Effector CD4-positive, alpha-beta T cell (primary cell): ENCODE measurements at places on chromosomes 7 and 10.

DNA sequence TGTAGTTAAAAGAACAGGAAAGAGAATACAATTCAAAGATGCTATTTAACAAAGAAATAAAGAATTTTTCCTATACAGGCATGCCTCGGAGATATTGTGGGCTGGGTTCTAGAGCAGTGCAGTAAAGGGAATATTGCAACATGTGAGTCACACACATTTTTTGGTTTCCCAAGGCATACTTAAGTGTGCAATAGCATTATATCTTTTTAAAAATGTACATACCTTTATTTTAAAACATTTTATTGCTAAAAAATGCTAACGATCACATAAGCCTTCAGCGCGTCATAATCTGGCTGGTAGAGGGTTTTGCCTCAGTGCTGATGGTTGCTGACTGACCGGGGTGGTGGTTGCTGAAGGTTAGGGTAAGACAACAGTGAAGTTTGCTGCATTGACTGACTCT is 54.4 kb downstream of the ESYT2 start:
- no peak for DNase-seq

- DNase-seq = no peak
Measured at GRCh38 chr7:7569081-7569527, 2.4 kb downstream of the MIOS start.

GRCh38 chr7:41134300-41135255 is 568.3 kb downstream of the INHBA start:
- no peak for DNase-seq

DNA sequence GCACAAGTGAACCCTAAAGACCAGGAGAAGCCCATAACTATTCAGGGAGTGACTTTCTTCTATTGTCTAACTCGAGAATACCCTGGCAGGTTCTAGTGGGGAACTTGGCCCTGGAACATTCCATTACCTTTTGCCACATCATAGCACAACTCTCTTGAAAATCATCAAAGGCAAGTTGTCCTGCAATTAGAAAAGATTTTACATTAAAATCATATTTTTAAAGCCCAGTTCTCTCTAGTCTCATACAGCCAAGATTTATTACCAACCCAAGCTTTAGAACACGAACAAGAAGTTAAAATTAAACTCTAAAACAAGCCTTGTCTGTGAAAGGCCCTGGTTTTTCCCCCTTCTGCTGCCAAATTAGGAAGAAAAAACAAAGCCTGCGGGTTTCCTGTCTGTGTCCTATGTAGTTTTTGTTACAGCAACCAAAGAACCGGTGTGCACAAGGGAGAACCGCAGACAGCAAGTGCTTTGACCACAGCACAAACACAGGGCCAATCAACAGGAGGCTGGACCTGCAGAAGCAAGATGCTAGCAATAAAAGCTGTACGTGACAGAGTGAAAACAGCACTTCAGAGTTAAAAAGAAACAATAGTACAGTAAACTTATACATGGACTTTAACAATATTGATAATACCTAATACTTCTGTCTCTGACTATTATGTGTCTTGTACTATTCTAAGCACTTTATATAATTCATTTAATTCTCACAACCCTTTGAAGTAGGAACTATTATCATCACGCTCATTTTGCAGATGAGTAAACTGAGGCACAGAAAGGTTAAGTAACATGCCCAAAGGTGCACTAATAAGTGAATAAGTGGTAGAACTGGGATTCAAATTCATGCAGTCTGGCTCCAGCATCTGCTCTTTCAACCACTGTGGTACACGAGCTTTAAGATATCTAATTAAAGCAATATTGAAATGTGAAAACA is 65.8 kb downstream of the STK17A start:
- peak; percentile 74 for DNase-seq

DNA sequence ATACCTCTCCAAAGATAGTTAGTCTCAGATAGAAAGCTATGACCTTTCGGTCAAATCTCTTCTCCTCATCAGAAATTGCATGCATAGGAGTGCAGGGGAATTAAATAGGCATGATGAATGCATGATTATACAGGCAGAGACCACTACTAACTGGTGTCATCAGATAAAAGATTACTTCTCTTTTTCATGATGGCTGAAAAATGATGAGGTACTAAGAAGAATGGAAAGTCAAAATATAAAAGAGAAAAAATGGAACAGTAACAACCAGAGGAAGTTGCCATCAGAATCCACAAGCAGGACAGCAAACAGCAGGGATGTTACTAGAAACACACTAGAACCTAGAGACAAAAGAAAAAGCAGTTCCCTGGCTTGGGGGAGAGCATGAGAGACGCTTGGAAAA is 31.6 kb downstream of the CTTNBP2 start:
- DNase-seq = no peak

GRCh38 chr10:26881600-26882331 is 21.0 kb upstream of the ABI1 start:
- no peak for DNase-seq

DNA sequence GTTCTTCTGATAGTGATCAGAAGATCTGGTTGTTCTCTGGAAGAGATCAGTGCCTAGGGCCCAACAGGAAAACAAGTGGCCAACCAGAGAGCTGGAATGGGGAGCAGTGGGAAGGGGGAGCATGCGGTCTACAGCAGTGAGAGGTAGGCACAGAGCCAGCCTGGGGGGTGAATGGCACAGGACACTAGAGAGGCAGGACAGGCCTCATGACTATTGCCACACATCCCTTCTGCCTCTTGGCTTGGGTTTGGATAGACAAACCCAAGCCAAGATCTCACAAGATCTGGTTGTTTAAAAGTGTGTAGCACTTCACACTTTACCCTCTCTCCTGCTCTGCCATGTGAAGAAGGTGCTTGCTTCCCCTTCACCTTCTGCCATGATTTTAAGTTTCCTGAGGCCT is 224.4 kb downstream of the ARHGAP12 start:
- no peak for DNase-seq

DNA sequence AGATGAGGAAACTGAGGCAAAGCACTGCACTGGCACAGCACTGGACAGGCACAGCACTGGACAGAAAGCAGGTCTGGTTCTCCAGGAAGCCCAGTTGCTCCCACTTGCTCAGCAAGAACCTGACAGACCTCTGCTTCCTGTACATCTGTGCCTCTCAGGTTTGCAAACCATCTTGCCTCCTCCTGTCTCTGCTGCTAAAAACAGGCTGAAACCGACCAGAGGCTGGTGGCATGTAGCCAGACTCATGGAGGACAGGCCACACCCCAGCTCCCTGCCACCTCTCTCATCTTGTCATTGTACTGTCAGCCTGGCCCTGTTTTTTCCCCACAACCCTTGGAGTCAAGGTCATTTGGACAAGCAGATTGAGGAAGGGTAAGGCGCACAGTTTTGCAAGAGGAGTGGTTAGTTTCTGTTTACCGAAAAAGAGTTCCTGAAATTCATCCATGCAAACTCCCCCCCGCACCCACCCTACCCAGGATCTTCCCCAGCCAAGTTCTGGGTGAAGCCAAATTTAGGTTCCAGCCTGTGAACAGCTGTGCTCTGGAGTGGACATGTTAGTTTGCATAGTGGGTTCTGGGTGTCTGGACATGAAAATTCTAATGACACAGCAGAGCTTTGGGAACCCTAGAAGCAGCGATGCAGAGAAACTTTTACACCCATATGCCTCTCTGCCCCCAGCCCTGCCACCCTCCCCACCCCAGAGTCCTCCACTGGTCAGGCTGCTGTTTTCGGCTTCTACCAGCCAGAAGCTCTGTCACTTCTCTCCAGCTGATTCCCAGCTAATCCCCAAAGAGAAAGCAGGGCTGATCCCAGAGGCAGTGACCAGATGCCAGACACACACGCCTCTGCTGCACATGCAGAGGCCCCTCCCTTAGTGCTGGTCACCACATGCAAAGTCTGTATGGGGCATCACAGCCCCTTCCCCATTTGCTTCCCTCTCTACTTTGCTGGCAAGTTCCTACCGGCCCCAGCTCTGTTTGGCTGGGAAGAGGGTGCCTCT is 8.5 kb upstream of the C10orf105 start:
- peak; percentile 64 for DNase-seq

DNA sequence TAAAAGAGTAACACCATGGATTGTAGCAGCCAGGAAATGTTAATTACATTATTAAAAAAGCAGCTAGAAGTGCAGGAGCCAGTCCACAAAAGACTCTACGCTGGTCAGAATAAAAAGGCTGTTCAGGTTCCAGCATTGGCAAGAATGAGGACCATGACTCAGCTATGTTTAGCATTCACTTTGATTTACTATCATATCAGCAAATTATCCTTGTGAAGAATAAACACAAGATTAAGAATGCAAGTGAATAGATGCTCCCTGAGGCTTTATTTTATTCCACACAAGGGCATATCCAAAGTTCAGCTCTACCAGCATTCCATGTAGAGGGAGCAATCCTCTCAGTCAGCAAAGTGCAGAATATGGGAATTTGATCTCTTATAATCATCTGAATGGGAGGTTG is 13.6 kb downstream of the DGKB start:
- no peak for DNase-seq

- DNase-seq = no peak
Measured at GRCh38 chr7:43639858-43640491, 57.1 kb downstream of the STK17A start.

DNA sequence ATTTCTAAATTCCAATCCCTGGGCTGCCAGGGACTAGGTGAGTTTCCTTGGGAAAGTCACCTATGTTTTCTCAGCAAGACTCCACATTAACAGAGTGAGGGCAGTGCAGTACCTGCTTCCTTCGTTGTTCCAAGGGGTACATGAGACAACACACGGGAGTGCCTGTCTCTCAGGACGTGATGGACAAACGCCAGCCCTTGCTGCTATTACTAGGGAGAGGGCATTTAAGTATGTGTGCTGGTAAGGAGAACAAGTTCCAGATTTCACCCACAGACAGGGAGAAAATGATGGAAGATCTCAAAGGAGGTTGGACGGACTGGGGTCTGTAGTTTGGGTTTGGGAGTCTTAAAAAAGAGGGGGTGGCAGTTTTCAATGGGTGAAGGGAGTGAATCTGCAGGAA is 195.7 kb downstream of the HERPUD2 start:
- DNase-seq = no peak

GRCh38 chr7:151086802-151087244 is 548 bp downstream of the AGAP3 start:
- DNase-seq = no peak

GRCh38 chr7:127650847-127651555 is 993 bp upstream of the SND1 start:
- DNase-seq = no peak

GRCh38 chr10:17196045-17196444 is 5.4 kb downstream of the TRDMT1 start:
- no peak for DNase-seq

DNA sequence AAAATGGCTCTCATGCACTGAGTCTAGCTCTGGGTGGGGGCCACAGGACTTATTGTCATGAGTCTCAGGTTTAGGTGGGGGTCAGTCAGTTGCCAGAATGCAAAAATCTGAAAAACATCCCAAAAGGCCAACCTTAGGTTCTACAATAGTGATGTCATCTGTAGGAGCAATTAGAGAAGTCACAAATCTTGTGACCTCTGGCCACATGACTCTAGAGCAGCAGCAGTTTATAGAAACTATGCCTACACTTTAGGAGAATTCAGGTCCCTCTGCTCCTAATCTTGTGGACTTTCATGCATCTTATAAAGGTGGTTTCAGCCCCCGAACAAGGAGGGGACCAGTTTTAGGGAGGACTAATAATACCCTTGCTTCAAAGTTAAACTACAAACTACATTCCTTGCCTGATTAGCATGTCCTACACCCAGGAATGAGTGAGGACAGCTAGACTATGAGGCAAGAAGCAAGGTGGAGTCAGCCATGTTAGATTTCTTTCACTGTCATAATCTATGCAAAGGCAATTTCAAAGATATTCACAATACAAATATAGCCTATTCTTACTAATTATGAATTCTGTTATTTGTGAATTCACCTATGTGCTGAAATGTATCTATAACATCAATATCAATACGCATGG is 123.5 kb upstream of the ADCY1 start:
- DNase-seq = no peak

DNA sequence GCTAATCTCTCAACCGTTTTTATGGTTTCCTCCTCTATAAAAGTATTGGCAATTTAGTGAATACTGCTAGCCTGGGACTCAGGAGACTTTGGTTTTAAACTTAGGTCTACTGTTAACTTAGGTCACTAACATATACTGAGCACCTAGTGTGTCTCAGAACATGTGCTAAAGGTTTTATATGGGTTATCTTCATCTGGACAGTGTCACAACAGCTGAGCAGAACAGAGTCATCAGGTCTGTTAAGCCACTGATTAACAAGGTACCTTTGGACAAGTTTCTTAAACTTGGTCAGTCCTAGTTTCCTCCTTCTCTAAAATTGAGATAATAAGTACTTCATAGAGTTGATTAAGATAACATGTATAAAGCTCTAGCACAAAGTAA is 30.6 kb downstream of the NET1 start:
- no peak for DNase-seq

- DNase-seq = peak; percentile 27
Measured at GRCh38 chr10:132306864-132307751, 642 bp downstream of the STK32C start.

- no peak for DNase-seq
Measured at GRCh38 chr10:119237722-119238436, 30.5 kb downstream of the GRK5 start.

GRCh38 chr7:27143023-27143949 is at the start of gene HOXA5:
HOXA5 (minus strand) TSS chr7:27143681; CDS start chr7:27143607, 74 bp downstream.
- no peak for DNase-seq

DNA sequence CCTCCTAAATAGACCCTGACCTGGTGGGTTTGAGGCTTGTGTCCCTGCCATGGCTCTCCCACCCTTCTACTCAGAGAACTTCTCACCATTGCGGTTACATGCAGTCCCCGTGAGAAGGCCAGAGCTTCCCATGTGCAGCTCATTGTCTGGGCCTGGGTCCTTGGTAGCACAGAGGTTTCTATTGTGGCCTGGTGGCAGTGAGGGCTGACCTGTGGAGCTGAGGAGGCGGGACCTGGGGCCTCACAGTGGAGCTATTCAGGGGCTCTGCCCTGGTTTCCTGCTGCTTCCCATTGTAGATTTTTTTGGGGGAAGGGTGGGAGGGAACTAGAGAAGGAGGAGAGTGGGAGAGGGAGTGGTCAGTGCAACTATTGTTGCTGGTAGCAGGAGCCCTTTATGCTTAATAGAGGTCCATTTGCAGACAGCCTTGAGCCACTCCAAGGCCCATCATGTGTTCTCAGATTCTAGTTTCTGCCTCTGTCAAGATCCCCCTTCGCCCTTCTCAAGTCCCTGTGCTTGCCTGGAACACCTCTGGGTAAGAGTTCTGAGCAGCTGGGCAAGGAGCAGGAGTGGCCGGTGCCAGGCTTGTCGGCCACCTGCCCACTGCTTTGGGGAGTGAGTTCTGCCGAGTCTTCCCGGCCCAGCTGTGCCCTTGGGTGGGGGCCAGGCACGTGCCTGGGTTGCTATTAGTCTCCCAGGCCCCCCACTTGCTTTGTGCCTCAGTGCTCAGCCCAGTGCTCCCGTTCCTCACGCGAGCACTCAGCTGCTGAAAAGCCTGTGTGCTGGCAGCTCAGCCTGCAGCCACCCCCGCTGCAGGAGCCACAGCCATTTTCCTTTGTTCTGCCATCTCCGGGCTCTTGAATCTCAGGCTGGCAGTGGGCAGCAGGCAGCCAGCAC is 10.7 kb downstream of the TSPAN14 start:
- DNase-seq = no peak

GRCh38 chr7:94787285-94787684 is 120.1 kb upstream of the PPP1R9A start:
- DNase-seq = no peak

GRCh38 chr10:86716466-86716865 is 40.0 kb upstream of the BMPR1A start:
- no peak for DNase-seq
